ENCODE measurements at places on chromosomes 11 and 22. TPM values are rescaled to one million over a fixed set of nuclear protein-coding genes. Genes with fewer than 3 reads are reported as not detected.

MS4A3 gene
- 4.2 TPM for total RNA-seq

DNA sequence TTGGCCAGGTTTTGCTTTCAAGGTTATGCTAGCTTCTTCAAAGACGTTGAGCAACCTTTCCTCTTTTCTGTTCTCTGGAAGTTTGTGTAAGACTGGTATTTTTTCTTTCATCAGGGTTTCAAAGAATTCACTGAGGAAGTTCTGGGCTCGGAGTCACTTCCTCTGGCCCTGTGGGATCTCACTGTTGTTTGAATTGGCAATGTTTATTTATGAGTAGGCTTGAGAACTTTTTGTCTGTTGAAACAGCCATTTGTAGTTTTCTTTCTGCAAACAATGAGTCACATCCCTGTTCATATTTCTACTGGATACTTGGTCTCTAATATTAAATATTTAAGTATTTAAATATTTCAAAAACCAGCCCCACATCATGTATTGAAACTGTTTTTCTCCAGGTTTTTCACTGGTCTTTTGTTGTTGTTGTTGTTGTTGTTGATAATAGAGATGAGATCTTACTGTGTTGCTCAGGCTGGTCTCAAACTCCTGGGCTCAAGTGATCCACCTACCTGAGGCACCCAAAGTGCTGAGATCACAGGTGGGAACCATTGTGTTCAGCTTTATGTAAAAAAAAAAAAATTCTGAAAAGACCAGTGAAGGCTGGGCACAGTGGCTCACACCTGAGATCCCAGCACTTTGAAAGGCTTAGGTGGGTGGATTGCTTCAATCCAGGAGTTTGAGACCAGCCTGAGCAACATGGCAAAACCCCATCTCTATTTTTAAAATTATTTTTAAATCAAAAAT is 26.9 kb downstream of the SUSD2 start:
- H3K36me3 ChIP-seq = no peaks in the 10 kb centered on the region
- no peak overlapping the region for H3K4me3 ChIP-seq
- H3K27ac ChIP-seq = no peak overlapping the region
- no peak for DNase-seq
- peaks cover 11% of the 10 kb centered on the region for H3K4me1 ChIP-seq
- no peaks in the 10 kb centered on the region for H3K27me3 ChIP-seq

GRCh38 chr22:17675584-17675983 is 37.0 kb downstream of the BCL2L13 start:
- H3K4me3 ChIP-seq = no peak overlapping the region
- no peaks in the 10 kb centered on the region for H3K27me3 ChIP-seq
- no peak for DNase-seq
- no peaks in the 10 kb centered on the region for H3K36me3 ChIP-seq
- H3K4me1 ChIP-seq = no peaks in the 10 kb centered on the region

DNA sequence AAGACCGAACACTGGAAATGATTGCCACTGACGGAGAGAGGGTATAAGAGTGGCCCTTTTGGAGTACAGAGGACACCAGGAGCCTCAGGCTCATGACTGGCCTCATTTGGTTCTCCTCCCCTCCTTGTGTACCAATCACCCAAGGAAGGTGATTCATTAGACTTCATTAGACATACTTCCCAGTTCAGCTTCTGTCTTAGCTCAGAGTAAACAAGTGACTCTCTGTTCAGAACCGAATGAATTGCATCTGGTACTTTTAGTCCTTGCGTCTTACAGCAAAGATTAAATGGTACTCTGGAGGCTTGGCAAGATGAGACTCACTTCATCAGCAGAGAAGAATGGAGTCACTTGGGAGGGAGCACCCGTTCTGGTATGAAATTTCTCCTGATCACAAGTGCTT is 75.2 kb downstream of the ZNRF3 start:
- peaks cover 38% of the 10 kb centered on the region for H3K27me3 ChIP-seq
- no peak overlapping the region for H3K27ac ChIP-seq
- H3K36me3 ChIP-seq = no peaks in the 10 kb centered on the region
- no peak for DNase-seq
- H3K4me1 ChIP-seq = peaks cover 20% of the 10 kb centered on the region

DNA sequence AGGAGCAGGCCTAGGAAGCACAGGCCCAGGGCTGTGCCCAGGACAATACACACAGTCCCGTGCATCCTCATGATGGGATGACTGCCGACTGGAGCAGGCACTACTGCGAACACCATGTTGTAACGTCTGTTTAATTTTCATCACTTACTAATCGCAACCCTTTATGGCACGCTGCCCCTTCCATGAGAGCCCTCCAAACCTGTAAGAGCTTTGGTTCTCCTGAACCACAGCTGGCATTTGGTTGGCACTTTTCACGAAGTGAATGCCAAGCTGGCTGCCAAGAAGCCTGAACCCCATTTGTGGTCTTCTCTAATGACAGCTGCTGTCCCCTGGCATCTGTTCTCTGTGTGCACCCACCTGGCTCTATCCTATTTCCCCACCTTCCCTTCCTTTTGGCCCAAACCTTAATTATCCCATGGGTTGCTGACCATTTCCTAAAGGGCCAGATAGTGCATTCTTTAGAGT is 36.5 kb downstream of the APOL1 start:
- peaks cover 55% of the 10 kb centered on the region for H3K36me3 ChIP-seq
- peak overlapping the region; percentile 18 for H3K4me3 ChIP-seq
- no peaks in the 10 kb centered on the region for H3K27me3 ChIP-seq
- DNase-seq = no peak
- H3K27ac ChIP-seq = peak overlapping the region; percentile 35
- peaks cover 34% of the 10 kb centered on the region for H3K4me1 ChIP-seq

- H3K36me3 ChIP-seq = no peaks in the 10 kb centered on the region
- H3K4me1 ChIP-seq = no peaks in the 10 kb centered on the region
- H3K4me3 ChIP-seq = no peak overlapping the region
- DNase-seq = no peak
- no peaks in the 10 kb centered on the region for H3K27me3 ChIP-seq
Measured at GRCh38 chr11:37595845-37596244, 997.8 kb upstream of the RAG2 start.
